Astrocyte of the cerebellum (primary cell): ENCODE measurements at places on chromosomes 3 and 15.

GRCh38 chr3:157501863-157502262 lies 1.4 kb downstream of the VEPH1 start:
- DNase-seq = no peak

- no peak for DNase-seq
Measured at GRCh38 chr3:163971861-163972260, 1106.4 kb downstream of the SI start.

DNA sequence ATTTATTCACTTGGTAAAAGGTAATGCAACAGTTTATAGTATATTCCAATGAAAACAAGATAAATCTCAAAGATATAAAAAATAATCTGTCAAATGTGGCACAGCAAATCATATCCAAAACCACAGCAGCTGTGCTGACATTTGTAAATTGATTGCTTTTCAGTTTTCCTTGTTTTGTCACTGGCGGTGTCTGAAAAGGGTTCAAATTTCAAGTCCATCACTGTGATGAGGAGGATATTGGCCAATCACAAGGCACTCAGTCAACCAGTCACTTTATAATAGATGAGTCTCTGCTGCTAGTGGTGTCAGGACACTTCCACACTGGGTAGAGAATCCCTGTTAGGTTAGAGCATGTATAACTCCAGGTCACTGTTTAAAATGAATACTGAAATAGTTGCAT lies 154.8 kb downstream of the SLC9A9 start:
- no peak for DNase-seq

GRCh38 chr3:45516829-45517228 lies 77.7 kb upstream of the LIMD1 start:
- peak; percentile 72 for DNase-seq

- DNase-seq = no peak
Measured at GRCh38 chr3:112767177-112767576, 79.5 kb downstream of the CD200R1L start.

DNA sequence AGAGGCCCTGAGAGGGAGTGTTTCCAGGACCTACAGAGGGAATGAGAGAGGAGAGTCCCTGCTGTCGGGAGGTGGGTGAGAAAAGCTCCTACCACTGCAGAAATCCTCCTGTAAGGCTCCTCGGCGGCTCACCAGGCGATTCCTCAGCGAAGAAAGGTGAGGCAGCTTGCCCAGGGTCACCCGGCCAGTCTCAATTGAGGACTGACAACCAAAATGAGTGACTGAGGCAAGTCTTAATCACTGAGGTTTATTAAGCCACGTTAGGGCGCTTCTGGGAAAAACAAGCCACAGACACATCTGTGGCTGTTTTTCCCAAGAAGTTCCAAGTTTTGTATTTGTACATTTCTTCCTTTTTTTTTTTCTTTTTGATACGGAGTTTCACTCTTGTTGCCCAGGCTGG lies 48.5 kb downstream of the ZDHHC19 start:
- no peak for DNase-seq

- DNase-seq = no peak
Measured at GRCh38 chr3:187999821-188000220, 154.1 kb upstream of the LPP start.

- DNase-seq = no peak
Measured at GRCh38 chr3:63500196-63500595, 152.3 kb upstream of the SNTN start.

DNA sequence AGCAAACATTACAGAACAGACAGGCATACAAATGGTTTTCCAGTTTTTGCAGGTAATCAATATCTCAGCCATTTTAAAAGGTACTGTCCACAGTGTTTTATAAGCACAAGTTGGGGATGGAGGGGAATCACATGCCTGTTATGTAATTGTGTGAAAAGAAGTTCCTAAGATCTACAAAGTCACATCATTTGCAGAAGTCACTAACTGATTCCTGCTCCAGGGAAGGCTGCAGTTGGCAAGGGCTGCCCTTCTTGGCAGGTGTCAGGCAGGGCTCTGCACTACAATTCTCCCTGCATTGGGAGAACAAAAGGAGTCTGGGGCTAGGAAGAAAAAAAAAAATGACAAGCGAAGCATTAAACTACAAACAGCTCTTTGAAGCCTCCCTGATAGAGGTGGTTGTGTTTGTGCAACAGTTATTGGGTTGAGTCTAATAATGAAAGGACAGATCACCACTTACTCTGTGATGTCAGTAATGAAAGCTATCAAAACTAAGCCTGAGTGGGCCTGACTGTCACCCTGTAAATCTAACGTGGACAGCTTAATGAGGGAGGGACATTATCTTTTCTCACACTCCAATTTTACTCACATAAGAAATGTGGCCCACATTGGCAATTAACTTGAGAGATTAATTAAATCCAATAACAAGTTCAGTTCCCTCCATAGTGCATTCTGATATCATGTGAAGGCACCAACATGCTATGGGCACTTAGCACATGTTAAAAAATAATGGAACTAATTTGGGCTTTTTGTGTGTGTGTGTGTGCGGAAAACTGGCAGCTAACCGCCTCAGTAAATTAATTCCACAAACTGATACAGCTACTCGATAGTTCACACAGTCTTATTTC lies 242.9 kb downstream of the FHIT start:
- no peak for DNase-seq

GRCh38 chr15:75895731-75896130 lies 7.9 kb upstream of the FBXO22 start:
- no peak for DNase-seq

- no peak for DNase-seq
Measured at GRCh38 chr15:92676561-92676960, 21.0 kb upstream of the FAM174B start.

GRCh38 chr3:18964640-18965039 lies 183.7 kb upstream of the KCNH8 start:
- no peak for DNase-seq

DNA sequence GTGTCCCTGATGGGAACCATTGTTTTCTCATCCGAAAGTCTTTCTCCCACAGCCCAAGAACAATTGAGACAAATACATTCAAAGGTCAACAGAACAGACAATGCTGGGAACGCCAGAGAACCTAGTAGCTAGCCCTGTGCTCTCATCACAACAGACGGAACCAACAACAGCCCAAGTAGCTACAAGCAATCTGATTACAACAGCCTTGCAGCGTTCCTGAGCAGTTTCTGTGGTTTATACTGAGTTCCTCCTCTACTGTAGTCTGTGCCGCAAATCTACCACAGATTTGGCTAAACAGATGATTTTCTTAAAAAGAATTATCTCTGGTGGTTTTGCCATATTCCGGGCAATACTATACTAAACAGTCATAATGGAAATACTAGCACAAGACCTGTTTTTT lies 435.6 kb downstream of the MECOM start:
- DNase-seq = peak; percentile 75

- no peak for DNase-seq
Measured at GRCh38 chr3:73451301-73451944, 173.3 kb downstream of the PDZRN3 start.

DNA sequence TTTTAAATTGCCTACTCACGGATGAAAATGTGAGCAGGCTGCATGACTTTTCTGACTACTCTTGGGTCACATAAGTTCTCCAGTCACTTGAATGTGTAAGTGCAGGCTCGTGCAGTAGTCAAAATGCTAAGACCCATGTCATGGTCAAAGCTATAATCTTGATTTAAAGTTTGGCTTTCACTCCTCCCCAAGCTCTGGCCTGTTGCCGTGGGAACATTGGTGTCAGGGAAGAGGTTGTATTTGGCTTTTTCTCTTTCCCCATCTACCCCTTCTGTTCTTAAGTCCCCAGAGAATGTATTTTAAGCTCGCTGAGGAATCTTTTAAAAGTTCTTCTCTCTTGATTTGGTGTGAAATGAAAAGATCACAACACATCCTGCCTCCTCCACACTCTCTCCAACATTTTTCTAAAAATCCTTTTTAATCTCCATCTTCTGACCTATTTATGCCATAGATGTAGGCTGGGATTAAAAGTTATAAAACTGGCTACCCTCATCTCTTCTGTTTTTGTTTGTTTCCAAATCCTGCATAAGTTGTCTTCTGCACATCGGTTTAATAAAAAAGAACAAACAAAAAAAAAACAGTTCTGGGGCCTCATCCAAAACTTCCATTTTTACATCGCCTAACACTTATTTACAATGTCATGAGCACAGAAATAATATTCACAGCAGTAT lies 61.4 kb upstream of the ADAMTSL3 start:
- DNase-seq = no peak

GRCh38 chr3:10108091-10108490 lies at the start of gene FANCD2OS:
Gene FANCD2OS, minus strand, starts transcription at chr3:10108255. Its CDS starts 3,481 bp downstream, at chr3:10104774.
- no peak for DNase-seq

DNA sequence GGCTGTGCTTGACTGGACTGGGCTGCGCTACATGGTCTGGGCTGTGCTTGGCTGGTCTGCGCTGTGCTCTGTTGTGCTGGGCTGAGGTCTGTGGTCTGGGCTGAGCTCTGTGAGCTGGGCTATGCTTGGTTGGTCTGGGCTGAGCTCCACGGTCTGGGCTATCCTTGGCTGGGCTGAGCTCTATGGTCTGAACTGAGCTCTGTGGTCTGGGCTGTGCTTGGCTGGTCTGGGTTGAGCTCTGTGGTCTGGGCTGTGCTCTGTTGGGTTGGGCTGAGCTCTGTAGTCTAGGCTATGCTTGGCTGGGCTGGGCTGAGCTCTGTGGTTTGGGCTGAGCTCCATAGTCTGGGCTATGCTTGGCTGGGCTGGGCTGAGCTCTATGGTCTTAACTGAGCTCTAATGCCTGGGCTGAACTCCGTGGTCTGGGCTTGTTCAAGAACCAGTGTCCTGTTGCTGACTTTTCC lies 92.0 kb downstream of the PLXNA1 start:
- DNase-seq = peak; percentile 67

DNA sequence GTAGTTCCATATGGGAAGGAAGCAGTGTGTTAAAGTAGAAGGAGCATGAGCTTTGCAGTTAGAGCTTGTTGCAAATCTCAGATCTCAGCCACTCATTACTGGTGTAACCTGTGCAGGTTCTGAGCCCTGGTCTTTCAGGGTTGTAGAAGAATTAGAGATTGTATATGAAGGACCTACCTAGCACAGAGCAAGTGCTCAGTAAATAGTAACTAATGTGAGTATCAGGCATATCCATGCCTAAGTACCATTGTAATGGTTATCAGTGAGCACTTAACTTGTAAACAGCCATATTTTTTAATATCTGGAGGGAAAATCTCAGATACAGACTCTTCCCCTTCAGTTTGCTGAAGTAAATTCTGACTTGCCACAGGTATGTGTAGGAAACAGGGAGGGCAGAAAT lies 59.3 kb downstream of the MAP6D1 start:
- DNase-seq = no peak

GRCh38 chr3:64271631-64272030 lies 46.4 kb upstream of the PRICKLE2 start:
- DNase-seq = no peak

DNA sequence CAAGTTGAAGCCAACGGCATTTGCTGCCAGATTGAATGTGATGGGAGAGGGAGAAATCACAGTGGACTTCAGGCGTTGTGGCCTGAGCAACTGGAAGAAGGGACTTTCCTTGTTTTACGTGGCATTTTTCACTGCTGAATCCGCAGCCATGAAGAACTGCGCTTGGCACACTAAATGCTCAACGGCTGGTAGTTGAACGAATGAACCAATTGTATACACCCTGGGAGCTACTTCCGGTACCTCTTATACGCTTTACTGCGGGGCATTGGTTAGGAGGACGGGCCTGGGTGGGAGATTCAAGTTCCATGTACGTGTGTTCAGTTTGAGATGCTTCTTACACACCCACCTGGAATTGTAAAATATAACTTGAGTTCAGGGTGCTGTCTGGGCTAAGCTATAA lies 5.2 kb downstream of the SYNM start:
- no peak for DNase-seq

DNA sequence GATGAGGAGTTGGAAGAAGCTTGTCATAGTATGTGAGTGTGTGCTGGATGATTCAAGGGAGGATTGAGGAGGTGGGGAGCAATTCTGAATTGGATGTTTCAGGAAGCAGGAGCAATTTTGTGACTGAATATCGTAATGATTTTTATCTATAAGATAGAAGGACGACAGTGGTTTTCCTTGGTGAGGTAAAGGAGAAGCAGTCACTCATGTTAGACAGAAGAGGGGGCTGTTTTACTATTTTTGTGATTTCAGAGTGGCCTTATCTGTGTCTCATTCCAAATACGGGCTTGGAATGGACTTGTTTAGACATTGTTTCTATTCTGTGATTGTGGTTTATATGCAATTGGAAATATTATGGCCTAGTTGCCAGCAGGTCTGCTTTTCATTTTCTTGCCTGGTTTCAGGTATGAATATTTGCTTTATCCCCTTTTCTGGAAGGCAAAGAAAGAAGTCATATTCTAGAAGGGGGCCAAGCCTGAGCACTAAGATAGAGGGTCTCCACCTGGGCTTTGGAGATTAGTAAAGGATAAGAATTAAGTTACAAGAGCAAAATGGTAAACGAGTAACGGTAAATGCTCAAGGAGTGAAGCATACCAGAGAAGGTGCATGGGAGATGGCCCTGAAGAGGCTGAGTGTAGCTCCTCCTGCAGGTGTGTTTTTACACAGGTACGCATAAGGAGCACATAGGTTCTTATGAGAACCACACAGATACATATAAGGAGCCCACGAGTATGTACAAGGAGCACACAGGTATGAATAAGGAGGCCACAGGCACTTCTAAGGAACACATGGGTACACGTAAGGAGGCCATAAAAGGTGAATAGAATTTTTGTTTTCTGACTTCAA lies 124.6 kb upstream of the KCNAB1 start:
- peak; percentile 29 for DNase-seq

- no peak for DNase-seq
Measured at GRCh38 chr3:35817216-35817615, 177.9 kb downstream of the ARPP21 start.

- peak; percentile 92 for DNase-seq
Measured at GRCh38 chr3:9864200-9864927, 15.7 kb downstream of the CIDEC start.

DNA sequence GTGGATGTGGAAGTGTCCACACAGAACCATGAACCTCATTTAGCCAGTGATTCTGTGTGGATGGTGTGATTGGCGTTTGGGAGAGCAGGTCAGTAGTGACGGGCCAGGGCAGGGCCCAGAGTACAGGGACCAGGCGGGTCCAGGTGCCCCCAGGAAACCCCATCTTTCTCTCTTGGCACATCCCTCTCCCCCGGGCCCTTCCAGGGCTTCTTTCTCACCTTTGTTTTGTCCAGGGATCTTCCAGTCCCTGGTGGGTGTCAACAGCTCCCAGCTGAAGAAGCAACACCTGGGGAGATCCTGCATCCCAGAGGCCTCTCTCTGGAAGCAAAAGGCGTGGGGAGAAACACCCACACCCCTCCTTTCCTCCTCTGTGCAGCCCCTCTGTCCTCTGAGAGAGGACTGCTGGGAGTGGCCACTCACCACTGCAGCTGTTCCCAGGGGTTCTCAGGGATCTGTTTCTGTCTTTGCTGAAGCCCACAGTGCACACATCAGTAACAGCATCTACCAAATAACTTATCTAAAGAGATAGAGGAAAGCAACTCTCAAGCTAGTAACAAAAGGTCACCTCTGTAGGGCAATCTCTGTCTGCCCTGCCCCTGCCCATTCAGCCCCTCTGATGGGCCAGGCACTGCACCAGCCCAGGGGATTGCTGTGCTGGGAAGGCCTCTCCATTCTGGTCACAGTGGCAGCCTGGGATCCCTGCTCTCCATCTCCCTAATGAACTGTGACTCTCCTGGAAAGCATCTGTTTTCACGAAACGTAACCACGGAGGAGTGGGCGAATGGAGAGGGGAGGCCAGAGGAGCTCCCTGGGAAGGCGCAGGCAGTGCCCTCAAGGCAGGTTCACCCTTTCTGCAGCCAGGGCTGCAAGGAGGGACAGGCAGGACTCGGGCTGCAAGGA lies 98.3 kb upstream of the ALDH1A3 start:
- DNase-seq = no peak

GRCh38 chr3:135926664-135927063 lies 38.9 kb upstream of the PPP2R3A start:
- DNase-seq = no peak
